Stimulated activated CD8-positive, alpha-beta memory T cell treated with anti-CD3 and anti-CD28 coated beads, Interleukin-2, amount 100 ng/mL, for 1 hour (primary cell): ENCODE measurements at places on chromosomes 7 and 10.

- DNase-seq: no peak
Observed at GRCh38 chr7:98840722-98841121, 29.1 kb downstream of the TMEM130 start.

DNA sequence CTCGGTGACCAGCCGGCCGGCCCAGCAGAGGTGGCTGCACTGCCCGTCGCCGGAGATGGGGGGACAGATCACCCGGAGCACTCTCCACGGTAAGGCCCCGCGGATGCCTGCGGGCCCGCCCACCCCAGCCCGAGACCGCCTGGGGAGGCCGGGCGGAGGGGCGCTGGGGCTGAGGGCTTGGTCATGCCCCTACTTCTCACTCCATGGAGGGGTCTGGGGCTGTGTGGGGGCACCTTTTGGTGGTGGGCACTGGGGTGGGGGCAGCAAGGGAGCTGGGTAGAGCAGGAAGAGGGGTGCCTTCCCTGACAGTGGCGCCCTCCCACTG lies 61.8 kb downstream of the NEURL1 start:
- no peak for DNase-seq

DNA sequence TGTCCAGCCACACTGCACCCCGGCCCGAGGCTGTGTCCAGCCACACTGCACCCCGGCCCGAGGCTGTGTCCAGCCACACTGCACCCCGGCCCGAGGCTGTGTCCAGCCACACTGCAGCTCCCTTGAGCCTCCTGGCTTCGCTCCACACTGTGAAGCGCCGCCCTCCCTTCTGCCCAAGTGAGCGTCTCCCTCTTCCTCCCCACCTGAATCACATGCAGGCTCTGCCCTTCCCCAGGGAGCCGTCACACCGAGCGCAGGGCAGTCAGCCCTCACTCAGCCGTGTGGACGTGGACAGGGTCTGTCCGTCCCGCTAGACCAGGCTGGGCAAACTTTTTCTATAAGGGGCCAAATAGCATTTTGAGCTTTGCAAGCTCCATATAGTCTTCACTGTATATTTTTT lies 27.6 kb downstream of the CFAP46 start:
- no peak for DNase-seq

GRCh38 chr7:6453734-6454133 lies 6.0 kb upstream of the DAGLB start:
- DNase-seq: no peak

- DNase-seq: no peak
Observed at GRCh38 chr10:34473174-34474008, 341.7 kb downstream of the PARD3 start.

- no peak for DNase-seq
Observed at GRCh38 chr7:15845461-15845860, 159.0 kb upstream of the MEOX2 start.

- no peak for DNase-seq
Observed at GRCh38 chr10:74955796-74956195, 129.4 kb downstream of the KAT6B start.

GRCh38 chr10:59090817-59091622 lies 85.4 kb upstream of the PHYHIPL start:
- no peak for DNase-seq

DNA sequence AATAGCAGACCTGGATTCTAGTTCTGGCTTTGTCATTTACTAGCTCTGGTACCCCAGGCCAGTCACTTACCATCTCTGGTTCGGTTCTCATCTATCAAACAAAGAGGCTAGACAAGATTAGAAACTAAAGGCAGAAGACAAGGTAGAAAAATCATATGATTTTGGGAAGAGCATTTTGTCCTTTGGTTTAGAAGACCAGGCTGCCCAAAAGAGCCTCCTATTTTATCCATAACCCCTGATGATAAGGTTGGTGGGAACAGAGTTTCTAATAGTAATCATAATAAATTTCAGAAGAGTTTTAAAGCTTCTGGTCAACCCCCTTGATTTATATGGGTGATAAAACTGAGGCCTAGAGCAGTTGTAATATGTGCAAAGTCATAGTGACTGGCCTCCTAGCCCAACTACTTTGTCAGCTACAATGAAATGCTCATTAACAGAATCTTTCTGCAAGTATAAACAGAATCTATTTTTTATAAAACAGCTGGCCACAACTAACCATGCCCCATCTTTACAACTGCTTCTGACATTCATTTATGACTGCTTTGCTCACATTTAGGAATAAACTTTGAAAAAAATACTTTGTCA lies 23.4 kb downstream of the COX15 start:
- no peak for DNase-seq

DNA sequence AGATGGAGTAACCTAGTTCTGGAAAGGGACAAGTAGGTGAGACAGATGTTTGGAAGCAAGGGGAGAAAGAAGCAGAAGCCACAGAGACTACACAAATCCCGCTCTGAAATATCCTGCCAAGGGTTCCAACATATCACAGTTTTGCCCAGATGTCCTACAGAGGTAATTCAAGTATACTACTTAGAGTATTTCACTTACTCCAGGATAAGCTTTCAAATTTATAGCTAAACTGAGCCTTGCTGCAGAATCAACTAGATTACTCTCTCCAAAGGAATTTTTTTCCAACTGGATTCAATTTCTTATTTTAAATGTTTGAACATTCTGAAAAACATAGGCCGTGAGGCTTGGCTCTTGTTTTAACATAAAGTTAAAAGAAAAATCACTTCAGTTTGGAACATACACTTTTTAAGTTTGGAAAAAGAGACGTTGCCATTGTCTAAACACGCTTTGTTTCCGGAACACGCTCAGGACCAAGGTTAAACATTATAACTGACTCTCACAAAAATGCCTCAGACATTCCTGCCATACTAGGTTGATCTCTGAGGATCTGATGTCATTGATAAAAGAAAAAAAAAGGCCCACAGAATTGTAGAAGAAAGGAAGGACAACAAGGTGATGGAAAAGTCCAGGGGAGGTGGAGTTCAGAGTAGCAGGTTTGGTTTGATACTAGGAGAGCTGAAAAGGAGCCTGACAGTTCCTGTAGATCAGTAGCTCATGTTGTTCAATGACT lies 74.8 kb downstream of the FAM185A start:
- DNase-seq: no peak

DNA sequence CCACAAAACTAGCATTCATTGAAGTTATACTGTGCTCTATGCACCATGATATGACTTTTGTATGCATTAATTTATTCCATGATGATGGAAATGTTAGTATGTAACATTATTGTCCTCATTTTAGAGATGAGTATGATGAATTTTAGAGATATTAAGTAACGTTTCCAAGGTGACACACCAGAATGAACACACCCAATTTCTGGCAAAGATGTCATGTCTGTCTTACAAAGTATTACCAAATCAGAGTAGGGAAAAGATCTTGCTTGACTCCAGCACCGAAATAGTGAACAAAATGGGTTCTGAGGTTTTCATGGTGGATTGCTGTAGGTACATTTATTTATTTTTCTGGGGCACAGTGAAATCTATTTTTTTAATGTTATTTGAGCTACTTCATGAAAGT lies 33.8 kb upstream of the COL1A2 start:
- DNase-seq: no peak

DNA sequence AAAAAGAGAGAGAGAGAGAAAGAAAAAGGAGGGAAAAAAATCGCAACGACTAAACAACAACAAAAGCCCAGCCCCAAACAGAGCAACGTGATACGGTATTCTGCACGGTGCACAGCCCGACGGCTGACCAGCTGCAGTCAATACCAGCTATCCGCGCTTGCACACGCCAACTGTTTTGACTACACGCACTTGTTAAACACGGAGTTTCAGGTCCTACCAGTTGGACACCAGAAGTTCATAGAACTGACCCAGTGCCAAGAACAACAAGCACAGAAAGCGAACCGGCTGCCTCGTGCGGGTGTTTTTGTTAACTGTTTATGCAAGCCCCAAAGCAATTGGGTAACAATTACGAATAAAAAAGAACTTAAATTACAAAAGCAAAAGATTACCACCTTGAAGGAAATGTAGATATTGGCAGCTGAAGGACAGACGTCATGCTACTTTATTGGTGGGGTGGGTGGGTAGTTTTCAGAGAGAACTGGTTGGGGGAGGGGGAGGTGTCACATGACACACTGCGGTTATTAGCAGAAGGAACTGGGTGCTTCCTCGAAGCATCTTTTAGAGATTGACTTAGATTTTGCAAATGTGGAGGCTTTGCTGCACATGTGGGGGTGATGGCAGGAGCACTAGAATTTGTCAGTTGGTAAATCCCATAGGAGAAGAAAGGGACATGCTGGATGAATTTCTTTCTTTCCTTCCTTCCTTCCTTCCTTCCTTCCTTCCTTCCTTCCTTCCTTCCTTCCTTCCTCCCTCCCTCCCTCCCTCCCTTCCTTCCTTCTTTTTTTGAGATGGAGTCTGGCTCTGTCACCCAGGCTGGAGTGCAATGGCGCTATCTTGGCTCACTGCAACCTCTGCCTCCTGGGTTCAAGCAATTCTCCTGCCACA lies 110.6 kb upstream of the EFCAB10 start:
- DNase-seq: peak; percentile 33

DNA sequence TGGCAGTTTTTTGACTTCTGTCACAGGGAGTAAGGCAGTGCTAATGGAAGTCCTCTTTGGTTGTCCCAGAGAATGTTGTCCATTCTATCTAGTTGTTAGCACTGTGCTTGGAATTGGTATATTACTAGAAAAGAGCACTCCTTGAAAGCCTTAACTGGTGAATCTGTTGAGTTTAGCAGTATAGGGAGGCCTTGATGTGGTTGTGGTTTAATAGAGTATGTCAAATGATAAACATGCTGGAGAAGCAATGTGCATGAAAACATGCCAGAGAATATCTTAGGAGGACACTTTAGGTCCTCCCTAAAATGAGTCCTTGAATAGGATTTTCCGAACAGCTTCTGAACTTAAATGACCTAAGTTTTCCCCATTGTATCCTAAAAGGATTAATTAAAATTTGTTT lies 98.6 kb downstream of the BTRC start:
- DNase-seq: no peak

GRCh38 chr7:129366-130221 lies 62.8 kb upstream of the FAM20C start:
- no peak for DNase-seq
